ENCODE measurements at places on chromosomes 12 and 14.

DNA sequence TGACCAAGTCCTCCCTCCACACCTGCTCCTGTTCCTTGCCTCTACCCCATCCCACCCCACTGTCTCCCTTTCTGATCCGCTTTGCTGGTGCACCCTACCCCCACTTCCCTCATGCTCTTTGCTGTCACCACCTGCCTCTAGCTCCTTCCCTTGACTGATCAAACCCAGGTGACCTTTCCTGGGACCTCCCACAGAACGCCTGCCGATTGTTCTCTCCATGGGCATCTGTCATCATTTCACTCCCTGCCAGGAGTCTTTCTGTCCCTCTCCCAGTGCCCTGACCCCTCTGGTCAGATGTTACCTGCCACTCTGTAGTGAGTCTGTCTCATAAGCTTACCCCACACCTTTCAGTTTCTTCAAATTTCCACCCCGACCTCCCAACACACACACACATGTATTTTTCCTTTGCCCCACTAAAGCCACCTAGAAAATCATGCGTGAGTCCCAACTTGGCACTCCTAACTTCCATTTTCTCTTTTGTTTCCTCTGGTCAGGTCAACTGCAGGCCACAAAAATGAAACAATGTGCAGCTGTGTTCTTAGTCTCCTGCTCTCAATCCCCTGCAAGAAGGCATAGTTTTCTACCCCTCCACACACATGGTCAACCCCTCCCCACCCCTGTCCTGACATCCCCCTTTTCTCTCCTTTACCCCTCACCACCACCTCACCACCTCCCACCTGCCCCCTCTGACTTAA is 229.8 kb downstream of the DPF3 start:
- no peak for DNase-seq

- DNase-seq = no peak
Measured at GRCh38 chr12:89750389-89751351, 42.0 kb upstream of the ATP2B1 start.

DNA sequence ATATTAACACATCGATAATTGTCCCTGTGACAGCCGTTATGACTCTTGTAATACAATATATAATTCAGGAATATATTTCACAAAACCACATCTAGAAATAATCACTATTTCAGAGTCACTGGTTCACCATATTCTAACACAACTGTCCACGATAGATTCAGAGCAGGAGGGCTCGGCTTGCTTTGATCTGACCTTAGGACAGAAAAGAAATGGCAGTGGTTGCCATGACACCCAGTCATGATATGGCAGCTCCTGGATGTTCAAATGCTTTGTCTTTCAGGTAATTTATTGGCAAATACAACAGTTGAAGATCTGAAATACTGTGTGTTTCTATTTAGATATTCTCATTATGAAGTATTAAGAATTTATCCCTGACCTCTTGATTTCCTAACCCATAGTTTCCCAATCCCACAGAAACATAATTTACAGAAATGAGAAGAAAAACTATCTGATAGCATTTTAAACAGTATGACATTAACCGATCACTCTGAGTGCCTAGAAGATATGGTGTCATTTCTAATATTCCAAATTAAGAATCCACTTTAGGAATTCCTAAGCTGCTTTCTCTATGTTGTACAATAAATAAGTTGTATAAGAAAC is 116.4 kb downstream of the EPS8 start:
- DNase-seq = no peak

GRCh38 chr14:92747701-92748258 is 647 bp downstream of the LGMN start:
- DNase-seq = no peak

- no peak for DNase-seq
Measured at GRCh38 chr12:75259143-75259542, 49.5 kb upstream of the KCNC2 start.

DNA sequence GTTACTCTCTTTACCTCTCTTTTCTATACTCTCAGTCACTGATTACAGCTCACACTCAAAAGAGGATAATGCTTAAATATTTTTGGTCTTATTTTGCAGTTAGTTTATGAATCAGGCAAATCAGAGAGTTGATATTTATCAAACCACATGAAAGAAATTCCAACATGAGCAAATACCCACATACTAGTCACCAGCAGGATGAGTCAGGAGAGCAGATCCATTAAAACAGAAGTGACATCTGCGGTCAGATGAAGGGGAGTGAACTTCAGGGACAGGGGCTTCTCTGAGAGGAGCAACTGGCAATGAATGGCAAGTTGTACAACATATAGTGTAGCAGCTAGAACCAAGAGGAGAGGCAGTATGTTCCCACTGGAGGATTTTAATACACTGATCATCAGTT is 258.7 kb downstream of the SYT10 start:
- no peak for DNase-seq

DNA sequence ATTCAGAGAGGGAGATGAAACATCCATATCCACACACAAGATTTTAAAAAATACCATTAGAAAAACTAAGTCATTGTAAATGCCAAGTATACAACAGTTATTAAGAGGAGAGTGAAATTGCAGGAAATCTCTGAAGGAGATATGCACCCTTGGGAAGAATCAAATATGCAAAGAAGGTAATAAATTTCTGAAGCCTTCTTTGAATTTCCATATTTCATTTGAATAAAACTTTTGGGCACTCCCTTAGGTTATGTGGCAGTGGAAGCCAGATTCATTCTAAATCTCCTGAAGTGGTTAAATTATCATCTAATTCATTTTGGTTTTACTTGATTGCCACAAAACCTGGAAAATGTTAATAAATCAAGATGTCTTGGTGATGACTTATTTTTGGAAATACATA is 138.9 kb upstream of the CLEC14A start:
- DNase-seq = no peak

DNA sequence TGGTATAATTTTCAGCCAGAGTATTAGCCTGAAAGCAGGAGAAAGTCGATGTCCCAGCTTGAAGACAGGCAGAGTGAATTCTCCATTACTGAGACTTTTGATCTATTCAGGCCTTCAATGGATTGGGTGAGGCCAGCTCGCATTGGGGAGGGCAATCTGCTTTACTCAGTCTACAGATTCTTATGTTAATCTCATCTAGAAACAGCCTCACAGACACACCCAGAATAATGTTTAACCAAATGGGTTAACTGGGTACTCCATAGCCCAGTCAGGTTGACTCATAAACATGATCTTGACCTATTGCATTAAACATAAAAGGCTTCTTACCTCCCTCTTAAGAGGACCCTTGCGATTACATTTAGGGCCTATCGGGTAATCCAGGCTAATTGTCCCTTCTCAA is 118.0 kb downstream of the KTN1 start:
- no peak for DNase-seq

- no peak for DNase-seq
Measured at GRCh38 chr12:54983536-54984101, 943 bp downstream of the TESPA1 start.

DNA sequence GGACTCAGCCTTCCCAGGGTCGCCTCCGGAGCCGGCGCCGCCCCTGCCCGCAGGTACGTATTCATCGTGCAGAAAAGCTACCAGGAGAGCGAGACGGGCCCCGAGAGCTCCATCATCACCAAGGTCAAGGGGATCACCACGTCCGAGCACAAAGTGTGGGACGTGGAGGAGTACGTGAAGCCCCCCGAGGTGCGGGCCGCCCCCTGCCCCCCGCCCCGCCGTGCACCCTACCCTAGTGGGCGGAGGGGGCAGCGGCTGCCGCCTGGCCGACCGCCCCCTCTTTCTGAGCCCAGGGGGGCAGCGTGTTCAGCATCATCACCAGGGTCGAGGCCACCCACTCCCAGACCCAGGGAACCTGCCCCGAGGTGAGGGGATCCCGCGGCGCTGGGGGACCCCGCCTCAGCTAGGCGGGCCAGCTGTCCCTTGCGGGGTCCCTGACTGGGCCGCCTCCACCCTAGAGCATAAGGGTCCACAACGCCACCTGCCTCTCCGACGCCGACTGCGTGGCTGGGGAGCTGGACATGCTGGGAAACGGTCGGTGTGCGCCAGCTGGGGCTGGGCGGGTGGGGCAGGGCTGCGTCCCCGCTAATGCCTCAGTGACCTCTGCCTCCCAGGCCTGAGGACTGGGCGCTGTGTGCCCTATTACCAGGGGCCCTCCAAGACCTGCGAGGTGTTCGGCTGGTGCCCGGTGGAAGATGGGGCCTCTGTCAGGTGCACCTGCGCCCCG is 973 bp downstream of the P2RX2 start:
- no peak for DNase-seq

- DNase-seq = no peak
Measured at GRCh38 chr12:97308576-97309198, 153.9 kb upstream of the RMST start.

- DNase-seq = no peak
Measured at GRCh38 chr14:61403411-61403810, 82.0 kb downstream of the PRKCH start.

- DNase-seq = no peak
Measured at GRCh38 chr12:92237762-92238523, 92.3 kb upstream of the BTG1 start.

- no peak for DNase-seq
Measured at GRCh38 chr12:15811214-15812127, 22.3 kb upstream of the EPS8 start.

- DNase-seq = no peak
Measured at GRCh38 chr12:127422935-127423566, 843.9 kb upstream of the TMEM132C start.

DNA sequence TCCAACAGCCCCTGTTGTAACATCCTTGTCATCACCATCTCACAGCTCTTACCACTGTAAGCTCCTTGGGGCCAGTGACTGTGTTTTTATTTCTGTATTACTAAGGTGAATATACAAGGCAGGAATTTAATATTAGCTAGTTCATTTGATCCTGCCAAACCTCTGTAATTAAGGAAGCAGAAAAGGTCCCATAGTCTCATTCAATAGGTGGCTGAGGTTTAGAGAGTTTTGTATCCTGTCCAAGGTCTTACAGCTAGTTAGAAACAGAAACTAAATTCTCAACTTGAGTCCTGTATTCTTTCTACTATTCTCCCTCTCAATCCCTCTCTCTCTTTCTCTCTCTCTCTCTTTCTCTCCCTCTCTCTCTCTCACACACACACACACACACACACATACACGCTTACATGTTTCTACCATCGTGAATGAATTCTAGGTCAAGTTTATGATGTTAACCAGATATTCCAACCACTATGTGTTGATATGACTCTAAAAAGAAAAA is 543 bp upstream of the GLIPR1 start:
- no peak for DNase-seq

DNA sequence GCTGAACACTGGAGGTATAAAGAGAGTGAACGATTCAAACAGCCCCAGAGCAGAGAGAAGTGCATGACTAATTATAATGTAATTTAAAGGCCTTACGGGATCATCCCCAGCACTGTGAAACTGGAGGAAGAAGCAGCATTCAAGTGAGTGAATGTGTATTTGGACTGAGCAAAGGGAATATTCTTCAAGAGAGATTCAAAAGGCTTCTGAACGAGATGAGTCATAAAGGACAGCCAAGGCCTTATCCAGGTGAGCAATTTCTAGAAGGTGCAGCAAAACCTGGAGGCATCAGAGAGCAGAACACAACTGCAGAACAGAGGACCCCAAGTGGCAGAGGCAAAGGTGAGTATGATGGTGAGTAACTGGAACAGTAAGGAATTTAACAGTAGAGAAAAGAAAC is 127.2 kb downstream of the BCAT1 start:
- no peak for DNase-seq

DNA sequence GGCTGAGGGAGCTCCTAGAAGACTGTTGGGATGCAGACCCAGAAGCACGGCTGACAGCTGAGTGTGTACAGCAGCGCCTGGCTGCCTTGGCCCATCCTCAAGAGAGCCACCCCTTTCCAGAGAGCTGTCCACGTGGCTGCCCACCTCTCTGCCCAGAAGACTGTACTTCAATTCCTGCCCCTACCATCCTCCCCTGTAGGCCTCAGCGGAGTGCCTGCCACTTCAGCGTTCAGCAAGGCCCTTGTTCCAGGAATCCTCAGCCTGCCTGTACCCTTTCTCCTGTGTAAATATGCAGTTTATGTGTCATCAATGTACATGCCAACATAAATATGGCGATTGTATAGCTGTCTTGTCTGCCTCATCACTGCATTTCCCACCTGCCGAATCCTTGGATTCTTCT is 7.5 kb downstream of the AMHR2 start:
- DNase-seq = no peak

GRCh38 chr12:112939761-112940381 is 1.6 kb downstream of the OAS3 start:
- no peak for DNase-seq

DNA sequence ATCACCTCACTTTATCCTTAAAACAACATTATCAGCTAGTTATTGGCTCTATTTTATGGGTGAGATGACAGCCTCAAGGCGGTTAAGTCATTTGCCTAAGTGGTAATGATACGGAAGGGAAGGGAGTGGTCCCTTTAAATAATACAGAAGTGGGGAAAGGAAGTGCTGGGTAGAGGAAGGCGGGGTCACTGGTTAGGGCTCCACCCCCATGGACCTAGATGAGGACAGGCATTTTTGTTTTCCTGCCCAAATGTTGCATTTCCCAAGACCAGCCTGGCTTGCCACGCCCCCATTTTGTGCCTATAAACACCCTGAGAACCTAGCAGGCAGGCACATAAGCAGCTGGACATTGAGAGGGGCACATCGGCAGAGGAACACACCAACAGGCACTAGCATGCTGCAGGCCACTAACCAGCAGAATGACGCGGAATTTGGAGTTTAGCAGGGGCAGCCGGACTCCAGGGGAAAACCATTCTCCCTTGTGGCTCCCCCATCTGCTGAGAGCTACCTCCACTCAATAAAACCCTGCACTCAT is 100.9 kb downstream of the EPS8 start:
- DNase-seq = peak; percentile 79

DNA sequence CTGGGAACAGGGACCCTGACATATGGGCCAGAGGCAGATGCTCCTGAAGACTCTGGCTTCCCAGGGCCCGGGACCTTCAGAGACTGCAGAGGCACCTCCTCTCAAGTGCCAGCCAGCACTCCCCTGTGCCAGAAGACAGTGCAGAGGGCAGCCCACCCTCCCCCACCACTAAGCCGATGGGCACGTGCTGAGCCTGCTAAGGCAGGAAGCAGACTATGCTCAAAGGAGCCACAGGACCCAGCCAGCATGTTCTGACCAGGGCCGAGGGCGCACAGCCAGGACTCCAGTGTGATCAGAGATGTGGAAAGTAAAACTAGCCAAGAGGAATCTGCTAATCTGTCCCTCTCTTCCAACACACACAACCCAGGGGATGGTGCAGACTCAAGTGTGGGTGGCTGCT is 29.8 kb downstream of the DIO3 start:
- no peak for DNase-seq
